Activated T-cell treated with anti-CD3 and anti-CD28 coated beads, Interleukin-2, amount 50 U/mL, for 72 hours (primary cell): ENCODE measurements at places on chromosomes 4 and X.
A peak's percentile ranks its signal among the peaks of the same experiment; 100 is the strongest.

- no peak for DNase-seq
Measured at GRCh38 chrX:48896611-48897011, 957 bp downstream of the TIMM17B start.

GRCh38 chr4:121185960-121186359, 21.8 kb upstream of the TNIP3 start:
- DNase-seq: no peak

GRCh38 chrX:20270562-20270890, 3.8 kb upstream of the RPS6KA3 start:
- no peak for DNase-seq

GRCh38 chrX:41558531-41558930, 111.4 kb downstream of the NYX start:
- no peak for DNase-seq

DNA sequence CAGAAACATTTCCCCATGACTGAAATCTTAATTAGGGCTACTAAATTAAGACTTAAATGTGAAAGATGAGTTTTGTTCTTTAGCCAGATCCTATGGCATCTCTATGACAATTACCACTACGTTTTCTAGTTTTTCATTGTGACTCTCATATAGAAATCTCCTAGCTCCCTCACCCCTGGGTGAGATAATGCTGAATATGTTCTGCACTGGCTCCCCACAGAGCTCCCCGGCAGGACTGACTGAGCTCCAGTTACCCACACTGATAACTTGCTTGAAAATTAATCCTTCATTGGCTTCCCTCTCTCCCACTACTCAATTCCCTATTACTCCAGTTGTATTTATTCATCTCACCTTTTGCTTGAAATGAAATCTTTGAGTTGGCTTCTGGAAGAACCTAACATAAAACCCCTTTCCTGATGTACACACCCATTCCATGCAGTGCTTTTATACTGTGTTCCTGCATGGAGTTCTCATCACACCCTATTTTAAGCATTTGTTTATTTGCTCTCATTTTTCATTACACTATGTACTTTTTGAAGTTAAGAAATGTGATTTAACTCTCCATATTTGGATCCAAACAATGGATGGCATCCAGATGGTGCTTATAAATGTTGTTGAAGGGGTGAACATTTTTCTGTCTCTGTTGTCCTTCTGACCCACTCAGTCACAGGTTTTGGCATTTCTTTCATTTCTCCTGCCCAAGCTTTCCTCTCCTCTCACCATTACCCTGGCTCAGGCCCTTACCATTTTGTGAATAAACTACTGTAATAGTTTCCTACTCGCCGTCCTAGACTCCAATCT, 623.4 kb downstream of the SPRY1 start:
- no peak for DNase-seq

- DNase-seq: no peak
Measured at GRCh38 chr4:183434666-183435190, 9.7 kb upstream of the CDKN2AIP start.

DNA sequence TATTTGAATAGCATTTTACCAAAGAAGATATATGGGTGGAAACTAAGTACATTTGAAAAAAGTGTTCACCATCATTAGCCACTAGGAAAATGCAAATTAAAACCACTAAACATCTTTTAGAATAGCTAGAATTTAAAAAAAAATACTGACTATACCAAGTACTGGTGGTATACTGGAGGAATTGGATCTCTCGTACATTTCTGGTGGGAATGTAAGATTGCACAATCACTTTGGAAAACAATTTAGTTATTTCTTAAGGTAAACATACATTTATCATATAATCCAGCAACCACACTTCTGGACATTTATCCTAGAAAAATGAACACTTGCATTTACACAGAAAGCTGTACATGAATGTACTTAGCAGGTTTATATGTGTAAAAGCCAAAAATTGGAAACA, 303.5 kb downstream of the MID1IP1 start:
- DNase-seq: no peak

GRCh38 chr4:41709844-41710481, 38.6 kb downstream of the PHOX2B start:
- no peak for DNase-seq

GRCh38 chrX:92213786-92214185, 434.6 kb downstream of the PCDH11X start:
- DNase-seq: no peak

DNA sequence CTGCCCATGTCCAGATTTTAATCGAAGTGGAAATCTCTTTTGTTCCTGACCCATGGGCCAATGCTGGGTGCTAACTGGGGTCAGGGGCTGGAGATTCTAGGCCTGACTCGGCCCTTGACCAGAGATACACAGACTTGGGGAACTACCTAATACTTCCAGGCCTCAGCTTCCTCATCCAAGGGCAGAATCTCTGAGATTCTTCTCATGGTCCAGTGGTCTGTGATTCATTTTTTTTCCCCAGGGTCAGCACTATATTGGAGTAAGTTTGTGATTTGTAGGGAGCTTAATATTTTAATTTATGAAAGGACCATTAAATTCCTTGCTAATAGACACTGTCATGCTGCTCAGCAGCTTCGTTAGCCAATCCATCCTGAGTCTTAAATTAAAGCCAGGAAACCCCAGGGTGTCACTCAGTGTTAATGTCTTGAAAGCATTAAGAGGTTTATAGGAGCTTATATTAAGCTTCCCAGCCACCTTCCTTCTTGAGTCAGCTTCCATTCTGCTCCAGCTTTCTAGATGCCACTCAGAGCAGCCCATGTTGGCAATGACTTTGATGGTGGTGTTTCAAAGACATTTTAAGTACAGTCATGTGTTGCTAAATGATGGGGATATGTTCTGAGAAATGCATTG, 27.0 kb upstream of the PROM1 start:
- no peak for DNase-seq

GRCh38 chr4:16205298-16206164, 20.7 kb downstream of the TAPT1 start:
- DNase-seq: no peak

DNA sequence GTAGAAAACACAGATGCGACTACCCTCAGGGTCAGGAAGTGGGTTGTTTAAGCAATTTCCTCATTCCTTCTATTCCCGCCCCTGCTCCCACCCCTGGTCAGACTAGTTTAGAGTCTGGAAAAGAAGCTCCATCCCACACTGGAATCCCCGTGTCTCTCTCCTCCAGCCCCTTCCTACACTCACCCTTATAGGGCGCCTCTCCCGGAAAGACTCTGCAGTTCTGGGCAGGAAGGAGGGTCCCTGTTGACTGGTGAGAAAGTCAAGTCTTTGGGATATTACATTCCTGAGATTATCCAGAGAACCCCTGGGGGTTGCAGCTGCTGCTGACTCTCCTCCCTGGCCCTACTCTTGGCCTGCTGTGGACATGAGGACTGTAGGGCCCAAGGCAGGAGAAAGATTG, 11.9 kb downstream of the STARD8 start:
- DNase-seq: no peak

GRCh38 chr4:86481440-86481839, 112.7 kb upstream of the PTPN13 start:
- DNase-seq: no peak

DNA sequence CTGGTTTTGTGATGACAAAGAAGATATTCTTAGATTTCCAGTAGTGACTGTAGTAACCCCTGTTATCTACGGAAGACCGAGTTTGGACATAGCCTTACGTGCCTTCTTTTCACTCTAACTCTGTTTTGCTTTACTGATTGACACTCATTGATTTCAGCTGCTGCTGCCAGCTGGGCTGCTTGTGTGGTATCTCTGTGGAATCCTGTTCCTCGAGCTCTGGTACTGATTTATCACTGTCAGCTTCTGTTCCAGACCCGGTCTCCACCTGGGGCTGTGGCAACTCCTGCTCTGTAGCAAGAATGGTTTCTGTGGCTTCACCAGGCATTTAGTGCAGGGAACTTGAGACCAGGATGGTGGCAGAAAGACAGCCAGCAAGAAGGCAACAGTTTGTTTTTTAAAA, 24.6 kb upstream of the LAP3 start:
- DNase-seq: no peak

GRCh38 chr4:8303485-8304281, 34.1 kb downstream of the HTRA3 start:
- DNase-seq: no peak

- DNase-seq: no peak
Measured at GRCh38 chrX:140495739-140496138, 9.1 kb downstream of the SOX3 start.

GRCh38 chrX:41912923-41913322, 10.4 kb downstream of the CASK start:
- no peak for DNase-seq

DNA sequence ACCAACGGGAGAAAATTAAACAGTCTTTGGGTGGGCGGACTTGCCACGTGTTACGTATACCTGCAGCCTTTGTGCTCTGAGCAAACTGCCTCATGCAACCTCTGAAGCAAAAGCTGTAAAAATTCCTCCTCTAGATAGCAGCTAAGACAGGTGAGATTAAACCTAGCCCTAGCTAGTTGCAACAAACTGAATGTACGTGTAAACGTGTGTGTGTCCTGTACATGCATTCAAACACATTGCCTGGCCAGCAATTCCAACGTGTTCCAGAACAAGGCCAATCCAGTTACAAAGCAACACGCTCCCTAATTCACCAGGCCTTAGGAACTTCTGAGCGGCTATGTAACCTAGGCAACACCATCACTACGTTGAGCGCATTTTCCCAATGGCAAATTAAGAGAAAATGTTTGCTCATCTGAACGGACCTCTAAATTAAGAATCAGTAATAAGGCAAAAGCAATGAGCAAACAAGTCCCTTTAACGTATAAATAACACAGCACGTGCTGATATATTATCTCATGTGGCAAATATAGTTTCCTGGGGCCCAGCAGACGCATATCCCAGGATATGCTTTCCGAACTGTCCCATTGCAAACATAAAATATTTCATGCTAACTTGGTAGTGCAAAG, 792 bp downstream of the PPID start:
- no peak for DNase-seq

GRCh38 chrX:72572248-72573157, at the start of gene HDAC8:
HDAC8 (minus strand) TSS chrX:72572843; CDS start chrX:72572761, 82 bp downstream.
- DNase-seq: peak; percentile 53

DNA sequence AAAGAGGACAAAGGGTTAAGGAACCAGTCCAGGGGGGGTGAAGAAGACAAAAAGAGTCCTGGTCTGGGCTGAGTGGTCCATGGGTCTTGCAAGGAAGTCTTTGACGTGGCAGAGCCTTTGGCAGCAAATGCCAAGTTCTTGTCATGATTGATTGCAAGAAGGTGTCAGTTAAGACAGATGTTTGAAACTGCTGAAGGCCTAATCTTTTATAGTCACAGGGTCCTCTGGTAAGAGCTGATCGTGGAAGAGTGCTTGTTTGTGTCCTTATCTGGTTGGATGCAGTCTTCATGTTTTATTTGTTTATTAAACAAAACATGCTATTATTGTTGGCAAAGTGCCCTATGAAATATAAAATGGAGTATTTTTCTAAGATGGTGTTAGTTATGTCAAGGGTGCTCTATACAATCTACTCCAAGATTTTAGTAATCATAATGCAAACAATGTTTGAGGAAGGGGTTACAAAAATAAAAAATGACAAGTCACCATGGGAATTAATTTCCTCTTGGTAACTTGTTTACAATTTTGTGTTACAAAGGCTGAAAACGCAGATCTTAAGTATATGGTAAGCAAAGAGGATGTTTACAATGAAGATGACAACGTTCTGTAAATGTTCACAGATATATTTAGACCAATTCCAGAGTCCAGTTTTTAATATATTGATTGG, 85.9 kb downstream of the MAGED4 start:
- no peak for DNase-seq

DNA sequence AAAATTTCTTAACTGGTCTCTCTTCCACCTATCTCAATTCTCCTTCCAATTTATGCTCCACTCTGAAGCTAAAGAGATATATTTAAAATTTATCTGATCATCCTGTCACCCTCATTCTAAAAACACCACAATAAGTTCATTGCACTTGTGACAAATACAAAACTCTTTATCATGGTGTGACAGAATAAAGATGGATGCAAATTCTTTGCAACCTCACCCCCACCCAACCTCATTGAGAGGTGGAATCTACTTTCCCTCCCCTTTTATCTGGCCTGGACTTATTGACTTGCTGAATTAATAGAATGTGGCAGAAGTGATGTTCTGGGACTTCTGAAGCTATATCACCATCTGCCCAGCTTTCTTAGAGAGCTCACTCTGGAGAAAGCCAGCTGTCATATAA, 46.5 kb downstream of the IDS start:
- no peak for DNase-seq

DNA sequence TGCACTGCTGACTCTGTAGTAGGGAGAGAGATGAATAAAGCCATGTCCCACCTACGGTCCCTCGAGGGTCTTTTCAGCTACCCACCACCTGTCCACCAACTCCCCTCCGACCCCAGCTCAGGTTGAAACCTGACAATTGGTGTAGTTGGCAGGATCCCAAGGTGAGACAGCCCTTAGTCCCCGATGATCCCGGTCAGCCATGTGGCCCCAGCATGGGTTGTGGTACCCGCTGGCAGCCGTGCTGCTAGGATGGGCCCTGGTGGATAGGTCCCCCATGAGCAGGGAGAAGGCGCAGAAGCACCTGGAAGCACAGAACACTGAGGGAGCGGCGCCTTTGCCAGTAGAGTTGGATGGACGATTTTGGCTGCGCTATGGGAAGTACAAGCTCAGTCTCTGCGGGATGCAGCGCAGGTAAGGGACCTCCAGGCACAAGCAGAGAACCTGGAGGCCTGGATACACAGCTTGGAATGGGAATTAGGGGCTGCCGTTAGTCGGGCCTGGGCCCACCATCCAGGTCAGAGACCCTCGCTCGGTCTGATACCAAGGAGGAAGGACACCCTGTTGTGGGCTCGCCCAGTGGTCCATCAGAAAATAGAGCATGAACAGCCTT, 694.6 kb upstream of the AGA start:
- DNase-seq: no peak

DNA sequence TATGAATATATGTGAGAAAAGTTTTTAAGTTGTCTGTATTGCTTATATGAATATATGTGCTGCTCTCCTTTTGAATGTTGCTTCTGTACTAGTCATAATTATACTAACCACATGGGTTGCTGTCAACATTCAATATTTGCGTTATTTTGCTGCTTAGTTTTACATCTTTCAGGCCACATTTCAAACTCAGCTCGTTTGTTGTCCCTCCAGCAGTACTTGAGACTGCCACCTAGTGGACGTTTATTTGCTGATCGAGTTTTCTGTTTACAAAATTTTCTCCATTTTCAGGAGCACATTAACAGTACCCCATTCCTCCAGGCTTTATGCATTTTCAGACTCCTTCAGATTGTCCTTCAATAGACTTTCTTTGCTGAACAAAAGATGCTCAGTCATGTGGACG, 75.8 kb downstream of the NUDT11 start:
- peak; percentile 27 for DNase-seq

- no peak for DNase-seq
Measured at GRCh38 chr4:47784222-47784621, 53.6 kb downstream of the CORIN start.
